ENCODE measurements at places on chromosomes 3 and 15.

- DNase-seq = no peak
Measured at GRCh38 chr3:42099020-42099765, 8.0 kb downstream of the TRAK1 start.

DNA sequence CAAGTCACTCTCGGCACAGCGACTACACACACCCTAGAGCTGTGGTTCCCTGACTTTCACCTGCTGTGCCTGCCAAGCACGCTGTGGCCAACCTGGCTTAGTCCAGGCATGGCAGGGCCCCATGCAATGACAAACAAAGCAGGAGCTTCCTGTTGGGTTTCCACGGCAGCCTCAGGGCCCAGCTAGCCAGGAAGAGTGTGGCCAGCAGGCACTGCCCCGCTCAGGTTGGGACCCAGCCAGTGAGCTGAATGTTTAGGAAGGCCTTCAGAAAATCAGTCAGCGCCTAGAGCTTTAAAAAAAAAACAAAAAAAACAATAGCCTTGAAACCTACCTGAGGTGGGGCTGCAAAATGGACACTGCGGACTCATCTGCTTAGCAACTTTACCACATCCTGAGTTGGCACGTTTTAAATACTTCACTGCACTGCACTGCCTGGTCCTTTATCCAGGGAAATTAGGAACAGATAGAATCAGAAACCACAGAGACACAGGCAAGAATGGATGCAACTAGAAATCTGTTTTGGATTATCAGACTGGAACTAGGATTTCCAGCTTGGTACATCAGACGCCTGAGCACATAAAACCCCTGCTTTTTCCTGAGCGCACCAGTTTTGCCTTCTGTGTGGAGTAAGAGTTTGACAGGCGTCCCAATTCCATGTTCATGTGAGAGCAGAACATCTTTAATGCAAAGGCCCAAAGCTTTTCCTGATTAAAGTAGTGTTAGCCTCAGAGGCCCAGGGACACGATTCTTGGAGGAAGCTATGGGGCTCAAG lies 36.2 kb upstream of the LDHAL6B start:
- DNase-seq = no peak

GRCh38 chr3:23219117-23219516 lies 16.0 kb downstream of the UBE2E2 start:
- no peak for DNase-seq

DNA sequence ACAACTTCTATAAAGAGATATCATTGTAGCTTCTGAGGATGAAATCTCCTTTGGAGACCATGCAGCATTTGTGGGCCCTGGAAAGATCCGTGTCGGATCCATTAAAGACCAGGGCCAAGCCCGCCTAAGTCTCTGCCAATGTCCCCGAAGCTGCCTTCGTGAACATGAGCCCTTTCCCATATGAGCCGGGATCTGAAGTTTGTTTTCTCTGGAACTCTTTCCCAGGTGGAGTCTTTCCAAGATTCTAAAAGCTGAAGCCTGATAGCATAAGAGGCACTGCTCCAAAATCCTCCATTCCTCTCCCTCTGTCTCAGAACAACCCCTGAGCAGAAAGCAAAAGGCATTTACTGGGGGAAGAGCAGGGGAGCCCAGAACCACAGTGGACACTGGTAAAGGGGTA lies 274.6 kb downstream of the NTRK3 start:
- DNase-seq = no peak

GRCh38 chr3:177460047-177460446 lies 262.8 kb upstream of the TBL1XR1 start:
- no peak for DNase-seq

DNA sequence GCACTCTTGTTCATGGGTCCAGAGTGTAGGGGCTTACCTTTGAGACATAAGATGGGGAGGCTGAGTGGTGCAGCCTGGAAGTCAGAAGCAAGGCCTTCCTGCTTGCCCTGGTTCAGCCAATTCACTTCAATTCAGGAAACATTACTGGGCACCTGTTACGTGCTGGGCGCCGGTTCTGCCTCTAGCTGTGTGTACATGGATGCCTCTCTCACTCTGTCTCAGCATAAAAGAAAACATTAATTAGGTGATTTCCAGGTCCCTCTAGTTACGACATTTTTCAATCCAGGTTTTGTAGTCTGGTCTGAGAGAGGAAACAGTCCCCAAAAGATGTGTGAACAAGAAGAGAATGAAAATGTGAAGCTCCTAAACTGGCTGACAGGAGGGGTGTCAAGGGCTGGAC lies 1.2 kb downstream of the RTP1 start:
- DNase-seq = no peak

DNA sequence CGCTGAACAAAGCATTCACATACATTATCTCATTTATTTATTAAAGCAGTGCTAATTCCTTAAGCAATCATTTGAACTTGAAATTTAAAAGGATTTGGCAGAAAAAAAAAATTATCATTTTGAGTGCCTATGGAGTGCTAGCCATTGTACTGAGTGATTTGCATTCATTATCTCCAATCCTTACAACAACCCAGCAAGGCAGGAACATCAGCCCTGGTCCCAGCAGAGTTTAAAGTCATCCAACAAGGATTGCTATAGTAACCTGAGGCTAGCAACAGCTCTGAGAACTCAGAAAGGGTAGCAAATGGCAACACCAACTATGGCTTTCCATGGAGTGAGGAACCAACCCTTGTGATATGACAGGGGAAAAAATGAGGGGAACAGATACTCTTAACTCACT lies 237.6 kb upstream of the SETMAR start:
- DNase-seq = no peak

DNA sequence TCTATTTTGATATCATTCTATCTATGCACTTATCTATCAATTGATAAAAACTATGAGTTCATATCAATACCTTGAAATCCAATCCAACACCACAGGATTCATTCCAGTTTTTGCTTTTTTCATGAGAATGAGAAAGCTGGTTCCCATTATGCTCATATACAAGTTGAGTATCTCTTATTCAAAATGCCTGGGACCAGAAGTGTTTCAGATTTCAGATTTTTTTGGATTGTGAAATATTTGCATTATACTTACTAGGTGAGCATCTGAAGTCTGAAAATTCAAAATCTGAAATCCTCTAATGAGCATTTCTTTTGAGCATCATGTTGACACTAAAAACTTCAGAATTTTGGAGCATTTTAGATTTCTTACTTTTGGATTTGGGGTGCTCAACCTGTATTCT lies 67.8 kb upstream of the DCBLD2 start:
- no peak for DNase-seq

DNA sequence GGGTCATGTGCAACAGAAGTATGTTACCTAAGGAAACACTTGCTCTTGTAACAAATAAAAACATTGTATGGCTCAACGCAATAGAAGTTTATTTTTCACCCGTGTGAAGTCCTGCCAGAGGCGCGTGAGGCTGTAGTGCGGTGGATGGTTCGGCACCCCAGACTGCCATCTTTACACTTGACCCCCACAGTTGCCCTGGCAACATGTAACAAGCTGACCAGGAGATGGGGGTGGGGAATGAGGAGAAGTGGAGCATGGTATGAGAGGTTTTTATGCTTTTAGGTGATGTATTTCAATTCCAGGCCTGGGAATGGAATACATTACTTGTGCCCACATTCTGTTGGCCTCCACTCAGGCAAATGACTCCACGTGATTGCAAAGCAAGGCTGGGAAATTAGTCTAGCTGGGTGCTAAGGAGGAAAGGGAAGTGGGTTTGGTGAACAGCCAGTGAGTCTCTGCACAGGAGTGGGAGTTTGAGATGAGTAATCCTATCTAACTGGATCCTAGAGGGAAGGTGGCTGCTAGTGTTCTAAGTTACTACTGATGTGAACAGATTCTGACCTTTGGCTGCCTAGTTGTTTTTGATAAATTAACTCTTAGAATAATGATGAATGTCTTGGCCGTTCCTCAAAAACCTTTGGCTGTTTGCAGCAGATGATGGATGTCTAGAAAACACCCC lies 33.8 kb upstream of the GREM1 start:
- no peak for DNase-seq
